GF-D8 (cell line): ENCODE measurements at places on chromosomes 2 and 18.

GRCh38 chr18:39225373-39225772 is 1659.8 kb upstream of the CELF4 start:
- DNase-seq, result no peak

DNA sequence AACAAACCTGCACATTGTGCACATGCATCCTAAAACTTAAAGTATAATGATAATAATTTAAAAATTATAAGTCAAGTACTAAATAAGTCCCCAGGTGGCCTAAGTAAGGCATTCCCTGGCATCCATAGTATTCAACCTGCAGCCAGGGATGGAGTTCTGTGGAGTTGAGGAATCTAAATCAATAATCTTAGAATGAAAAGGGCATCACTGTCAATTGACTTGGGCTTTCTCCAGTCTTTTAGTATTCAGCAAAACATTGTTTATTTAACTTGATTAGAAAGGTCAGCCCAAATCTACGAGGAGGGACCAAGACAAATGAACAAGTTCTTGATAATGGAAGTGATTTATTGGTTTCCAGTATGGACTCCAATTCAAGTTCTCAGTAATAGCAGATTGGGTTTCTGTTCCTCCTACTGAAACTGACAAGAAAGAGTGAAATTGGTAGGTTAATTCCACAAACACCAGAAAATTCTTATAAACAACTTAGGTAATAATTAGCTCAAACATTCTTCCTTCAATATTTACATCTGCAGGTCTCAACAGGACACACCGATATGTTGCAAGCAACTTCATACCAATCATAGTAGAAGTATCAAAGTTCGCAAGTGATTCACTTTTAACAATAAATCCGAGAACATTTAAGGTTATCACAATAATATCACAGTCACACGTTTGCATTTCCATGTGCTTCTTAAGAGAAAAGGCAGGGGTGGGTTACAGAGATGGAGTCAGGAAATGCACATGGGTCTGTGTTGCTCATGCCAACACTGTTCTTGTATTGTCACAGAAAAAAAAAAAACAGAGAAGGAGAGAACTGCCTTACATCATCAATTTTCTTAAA is 51.7 kb upstream of the EHBP1 start:
- DNase-seq, result no peak

- no peak for DNase-seq
Observed at GRCh38 chr2:65554765-65555591, 122.6 kb upstream of the SPRED2 start.

DNA sequence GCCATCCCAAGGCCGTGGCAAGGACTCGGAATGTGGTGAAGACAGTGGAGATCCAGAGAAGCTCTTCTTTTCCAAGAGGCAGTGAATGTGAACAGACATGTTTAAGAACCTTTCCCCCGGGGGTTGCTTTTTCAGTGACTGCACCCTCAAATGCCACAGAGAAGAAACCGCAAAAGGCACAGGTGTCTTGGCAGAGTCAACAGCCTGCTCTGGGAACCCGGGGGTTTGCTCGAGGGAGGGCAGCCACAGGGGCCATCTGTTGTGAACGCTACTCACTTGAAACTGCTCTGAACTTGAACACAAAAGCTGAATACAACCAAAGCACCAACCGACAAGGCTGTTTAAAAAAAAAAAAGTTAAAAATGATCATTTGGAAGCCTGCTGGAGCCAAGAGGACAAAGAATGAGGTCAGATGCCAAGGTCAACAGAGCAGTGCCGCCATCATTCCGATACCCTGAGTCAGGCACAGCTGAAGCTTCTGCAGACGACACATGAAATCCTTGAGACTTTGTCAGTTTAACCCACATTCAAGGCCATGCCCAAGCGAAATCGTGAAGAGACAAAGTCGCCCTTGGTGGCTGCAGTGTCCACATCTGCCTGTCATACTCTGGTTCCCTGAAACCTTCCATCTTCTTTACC is 47.4 kb downstream of the PSMG2 start:
- no peak for DNase-seq

DNA sequence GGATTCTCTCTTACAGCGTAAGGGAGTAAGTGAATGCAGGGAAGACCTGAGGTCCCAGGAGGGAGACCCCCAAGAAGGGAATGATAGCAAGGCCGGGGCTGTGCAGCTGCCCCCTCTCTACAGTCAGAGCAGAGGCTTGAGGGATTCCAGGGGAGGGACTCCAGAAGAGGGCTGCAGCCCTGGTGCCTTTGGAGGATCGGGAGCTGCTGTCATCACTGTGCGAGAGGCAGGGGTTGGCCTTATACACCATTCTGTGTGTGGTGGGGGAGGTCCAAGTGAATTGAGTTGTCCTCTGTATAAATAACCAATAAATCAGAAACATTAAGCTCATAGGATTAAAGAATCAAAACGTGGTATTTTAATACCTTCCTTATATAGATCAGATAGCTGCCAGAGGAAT is 114.9 kb downstream of the GLI2 start:
- no peak for DNase-seq

- DNase-seq, result no peak
Observed at GRCh38 chr2:66344087-66344663, 90.8 kb upstream of the MEIS1 start.

DNA sequence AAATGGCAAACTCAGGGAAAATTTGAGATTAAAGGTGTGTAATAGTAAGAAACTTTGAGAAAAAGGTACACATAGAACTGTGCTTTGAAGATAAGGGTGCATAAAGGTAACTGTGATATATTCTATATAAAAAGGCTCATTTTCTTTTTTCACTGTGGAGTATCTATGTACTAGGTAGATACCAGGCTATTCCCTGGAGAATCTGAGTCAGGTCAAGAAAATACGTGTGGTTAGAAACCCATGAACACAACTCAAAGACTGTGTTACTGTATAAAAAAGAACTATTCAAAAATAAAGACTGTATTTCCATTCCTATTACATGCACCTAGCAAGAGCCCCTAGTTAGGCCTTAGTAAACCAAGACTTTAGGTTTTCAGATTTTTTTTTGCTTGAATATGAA is 100.1 kb upstream of the GRB14 start:
- no peak for DNase-seq

- no peak for DNase-seq
Observed at GRCh38 chr2:109081374-109081773, 47.6 kb upstream of the SH3RF3 start.

DNA sequence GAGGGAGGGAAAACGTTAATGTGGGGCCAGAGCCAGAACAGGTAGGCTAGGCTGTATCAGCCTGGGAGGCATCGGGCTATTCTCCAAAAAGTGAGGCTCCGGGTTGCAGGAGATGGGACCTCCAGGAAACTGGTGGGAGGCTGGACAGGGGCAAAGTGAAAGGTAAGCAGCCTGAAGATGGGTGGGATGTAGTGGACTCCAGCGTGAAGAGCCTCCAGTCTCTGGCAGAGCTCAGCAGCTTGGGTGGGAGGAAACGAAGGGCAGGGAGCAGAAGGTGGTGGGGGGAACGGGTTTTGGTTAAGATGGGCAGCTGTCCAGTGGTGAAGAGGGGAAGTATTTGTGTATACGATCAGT is 3.1 kb upstream of the EMX1 start:
- DNase-seq, result no peak

DNA sequence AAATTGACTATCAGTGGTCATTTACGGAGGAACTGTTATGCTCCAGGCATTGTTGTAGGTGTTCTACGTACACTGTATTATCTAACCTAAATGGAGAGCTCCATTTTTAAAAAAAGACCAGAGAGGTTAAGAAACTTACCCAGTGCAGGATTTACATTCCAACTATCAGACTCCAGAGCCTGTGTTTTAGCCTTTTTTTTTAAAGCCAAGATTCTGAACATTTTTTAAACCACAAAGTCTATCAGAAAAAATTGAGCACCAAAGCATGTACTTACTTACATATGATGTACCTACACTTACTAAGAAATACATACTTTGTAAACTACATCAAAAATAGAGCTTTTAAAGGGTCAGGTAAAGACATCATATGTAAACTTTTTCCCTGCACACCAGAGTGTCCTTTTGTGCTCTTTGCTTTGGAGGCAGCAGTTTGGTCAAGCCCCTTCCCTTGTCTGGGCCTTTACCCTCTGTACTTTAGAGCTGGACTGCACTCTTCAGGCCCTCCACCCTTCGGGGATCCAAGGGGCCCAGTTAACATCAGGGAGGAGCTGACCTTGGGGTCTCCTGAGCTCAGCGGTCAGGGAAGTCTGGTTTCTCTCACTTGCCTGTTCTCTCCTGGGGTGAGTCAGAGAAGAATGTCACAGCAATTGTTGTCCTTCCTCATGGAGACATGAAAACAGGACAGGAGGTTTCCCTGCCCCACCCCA is 58.4 kb downstream of the ITGB1BP1 start:
- DNase-seq, result no peak

- no peak for DNase-seq
Observed at GRCh38 chr18:59606193-59607077, 90.8 kb downstream of the CCBE1 start.

DNA sequence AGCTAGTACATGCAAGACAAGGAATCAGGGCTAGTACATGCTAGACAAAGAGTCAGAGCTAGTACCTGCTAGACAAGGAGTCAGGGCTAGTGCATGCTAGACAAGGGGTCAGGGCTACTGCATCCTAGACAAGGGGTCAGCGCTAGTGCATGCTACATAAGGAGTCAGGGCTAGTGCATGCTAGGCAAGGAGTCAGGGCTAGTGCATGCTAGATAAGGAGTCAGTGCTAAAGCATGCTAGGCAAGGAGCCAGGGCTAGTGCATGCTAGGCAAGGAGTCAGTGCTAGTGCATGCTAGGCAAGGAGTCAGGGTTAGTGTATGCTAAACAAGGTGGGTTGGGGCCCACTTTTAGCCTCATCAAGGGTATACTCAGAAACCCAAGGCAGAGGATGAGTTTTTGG is 90.1 kb upstream of the FAM136A start:
- DNase-seq, result no peak

DNA sequence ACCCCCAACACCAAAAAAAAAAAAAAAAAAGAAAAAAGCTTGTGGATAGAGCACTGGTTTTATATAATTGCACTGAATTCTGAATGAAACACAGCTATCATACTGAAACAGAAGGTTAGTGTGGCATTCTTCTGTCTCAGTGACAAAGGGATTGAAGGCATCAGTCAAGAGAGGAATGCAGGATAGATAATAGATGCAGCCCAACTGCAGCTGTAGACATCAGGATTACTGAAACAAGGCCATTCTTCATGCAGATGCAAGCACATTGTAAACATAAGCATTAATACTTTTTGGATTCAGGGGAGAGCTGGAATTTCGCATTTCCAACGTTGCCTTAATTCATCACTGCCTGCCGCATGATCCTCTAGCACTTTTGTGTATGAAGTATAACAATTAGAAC is 897.4 kb upstream of the KLHL29 start:
- no peak for DNase-seq

GRCh38 chr2:204749319-204749718 is 204.0 kb downstream of the PARD3B start:
- DNase-seq, result no peak

- no peak for DNase-seq
Observed at GRCh38 chr2:195450552-195451113, 206.4 kb upstream of the SLC39A10 start.

DNA sequence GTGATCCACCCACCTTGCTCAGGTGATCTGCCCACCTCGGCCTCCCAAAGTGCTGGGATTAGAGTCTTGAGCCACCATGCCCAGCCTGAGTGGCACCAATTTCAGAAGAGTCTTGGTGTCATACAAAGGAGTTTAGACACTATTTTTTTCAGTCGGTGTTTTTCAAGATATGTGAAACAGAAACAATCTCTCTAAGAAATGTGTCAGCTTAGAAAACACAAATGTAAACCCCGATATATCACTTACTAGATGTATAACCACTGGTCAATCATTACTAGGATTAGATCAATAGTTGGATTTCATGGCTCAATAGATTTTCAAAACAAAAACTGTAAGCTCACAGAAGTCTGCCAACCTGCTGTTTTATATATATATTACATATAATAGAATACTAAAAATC is 67.2 kb upstream of the FRZB start:
- no peak for DNase-seq

DNA sequence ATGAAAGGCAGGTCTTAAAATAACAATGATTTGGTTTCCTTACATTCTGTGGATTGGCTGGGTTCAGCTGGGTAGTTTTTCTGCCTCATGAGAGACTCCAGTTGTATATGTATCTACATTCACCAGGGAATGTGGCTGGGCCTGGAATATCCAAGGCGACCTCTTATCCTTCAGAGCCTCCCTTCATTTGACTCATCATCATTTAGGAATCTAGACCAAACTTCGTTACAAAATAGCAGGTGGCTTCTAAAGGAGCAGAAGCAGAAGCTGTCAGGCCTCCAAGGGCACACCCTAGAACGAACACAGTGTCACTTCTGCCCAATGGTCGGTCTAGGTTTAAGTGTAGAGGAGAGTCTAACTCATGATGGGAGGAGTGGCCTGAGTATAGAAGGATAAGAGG is 204.2 kb downstream of the EN1 start:
- DNase-seq, result no peak

DNA sequence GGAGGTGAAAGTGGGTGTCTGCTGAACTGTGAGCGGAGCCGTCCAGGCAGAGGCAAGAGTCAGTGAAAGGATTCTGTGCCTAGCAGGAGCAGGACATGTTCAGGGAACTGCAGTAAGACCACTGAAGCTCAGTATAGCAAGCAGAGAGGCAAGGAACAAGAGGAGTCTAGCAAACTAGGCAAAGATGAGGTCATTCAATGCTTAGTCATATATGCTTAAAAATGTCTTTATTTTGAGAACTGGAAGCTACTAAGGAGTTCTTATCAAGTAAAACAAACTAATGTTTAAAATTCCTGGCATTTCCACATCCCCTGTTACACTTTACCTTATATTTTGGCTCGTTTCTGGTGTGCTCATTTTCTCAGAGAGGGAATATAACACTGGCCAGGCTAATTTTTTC is 913.4 kb downstream of the CBLN2 start:
- DNase-seq, result no peak

DNA sequence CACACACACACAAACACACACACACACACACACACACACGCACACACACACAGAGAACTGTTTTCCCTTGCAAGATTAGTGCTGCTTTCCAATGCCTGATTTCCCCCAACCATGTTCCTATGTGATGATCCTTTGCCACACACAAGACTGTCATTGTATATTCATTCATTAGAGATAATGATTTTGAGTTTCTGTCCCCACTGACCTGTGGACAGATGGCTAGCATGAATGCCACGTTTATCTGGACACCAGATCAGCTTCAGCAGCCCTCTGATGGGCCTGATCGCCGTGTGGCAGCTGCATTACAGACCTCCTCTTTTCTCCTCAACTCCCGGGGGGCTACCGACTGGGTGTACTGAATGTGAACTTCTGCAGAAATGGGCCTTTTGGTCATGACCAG is 353.0 kb downstream of the MYCN start:
- DNase-seq, result no peak

DNA sequence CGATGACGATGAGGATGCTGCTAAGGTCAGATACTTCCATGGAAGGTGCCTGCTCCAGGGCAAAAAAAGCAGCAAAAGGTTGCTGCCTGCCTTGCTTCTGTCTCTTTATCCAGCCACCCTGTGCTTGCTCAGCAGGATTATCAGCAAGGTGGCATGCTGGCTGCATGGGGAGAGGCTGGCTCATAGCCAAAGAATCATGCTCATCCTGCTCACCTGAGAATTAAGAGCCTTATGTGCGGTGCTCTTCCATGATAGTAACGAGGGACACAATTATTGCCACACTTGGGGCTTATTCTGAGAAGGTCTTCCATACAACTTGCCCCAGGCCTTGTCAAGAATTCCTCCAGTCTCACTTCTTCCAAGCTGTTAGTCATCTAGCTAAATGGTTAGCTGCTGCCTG is 60.4 kb upstream of the SEC11C start:
- DNase-seq, result no peak
